NCI-H446 treated with DMSO at 0.1 percent for 48 hours (cell line): ENCODE measurements at places on chromosomes 3 and 15.
A peak's percentile ranks its signal among the peaks of the same experiment; 100 is the strongest.

DNA sequence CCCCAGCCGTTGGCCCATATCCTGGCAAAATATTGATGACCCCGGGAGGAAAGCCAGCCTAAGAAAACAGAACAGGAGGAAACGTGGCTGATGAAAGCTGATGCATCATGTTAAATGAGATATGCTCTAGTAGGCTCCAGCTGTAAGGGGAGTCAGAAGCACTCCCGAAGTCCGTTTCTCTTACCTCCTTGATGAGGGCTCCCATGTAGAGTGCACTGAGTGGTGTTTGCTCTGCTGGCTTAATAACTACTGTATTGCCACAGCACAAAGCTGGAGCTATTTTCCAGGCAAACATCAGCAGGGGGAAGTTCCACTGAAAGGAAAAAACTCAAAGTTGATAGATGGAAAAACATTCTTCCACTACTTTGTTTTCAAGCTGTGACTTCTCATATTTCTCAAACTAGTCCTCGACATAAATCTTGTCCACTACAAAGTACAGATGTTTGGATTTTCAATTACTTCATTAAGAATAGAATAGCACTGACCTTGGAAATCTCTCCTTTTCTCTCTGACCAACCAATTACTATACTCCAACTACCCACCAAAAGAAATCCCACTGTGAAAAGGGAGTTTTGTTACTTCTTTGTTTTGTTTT, 72.7 kb downstream of the ALDH1A2 start:
- DNase-seq, result no peak

- no peak for DNase-seq
Observed at GRCh38 chr3:14885307-14885706, 62.1 kb upstream of the NR2C2 start.

DNA sequence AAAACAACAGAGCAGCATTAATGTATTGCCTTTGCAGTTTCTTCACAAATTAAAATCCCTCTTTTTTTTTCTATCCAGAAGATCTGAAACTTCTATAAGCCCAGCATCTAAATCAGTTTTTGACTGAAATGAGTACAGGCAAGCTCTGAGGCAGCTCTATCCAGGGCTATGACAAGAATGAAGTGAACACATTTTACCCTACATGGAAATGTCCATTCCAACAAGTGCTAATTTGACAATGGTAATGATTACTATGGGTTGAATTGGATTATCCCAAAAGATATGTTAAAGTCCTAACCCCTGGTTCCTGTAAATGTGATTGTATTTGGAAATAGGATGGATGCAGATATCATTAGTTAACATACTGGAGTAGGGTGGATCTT, 115.7 kb downstream of the RPL22L1 start:
- DNase-seq, result no peak

- DNase-seq, result no peak
Observed at GRCh38 chr3:119258915-119259314, 18.2 kb upstream of the B4GALT4 start.

DNA sequence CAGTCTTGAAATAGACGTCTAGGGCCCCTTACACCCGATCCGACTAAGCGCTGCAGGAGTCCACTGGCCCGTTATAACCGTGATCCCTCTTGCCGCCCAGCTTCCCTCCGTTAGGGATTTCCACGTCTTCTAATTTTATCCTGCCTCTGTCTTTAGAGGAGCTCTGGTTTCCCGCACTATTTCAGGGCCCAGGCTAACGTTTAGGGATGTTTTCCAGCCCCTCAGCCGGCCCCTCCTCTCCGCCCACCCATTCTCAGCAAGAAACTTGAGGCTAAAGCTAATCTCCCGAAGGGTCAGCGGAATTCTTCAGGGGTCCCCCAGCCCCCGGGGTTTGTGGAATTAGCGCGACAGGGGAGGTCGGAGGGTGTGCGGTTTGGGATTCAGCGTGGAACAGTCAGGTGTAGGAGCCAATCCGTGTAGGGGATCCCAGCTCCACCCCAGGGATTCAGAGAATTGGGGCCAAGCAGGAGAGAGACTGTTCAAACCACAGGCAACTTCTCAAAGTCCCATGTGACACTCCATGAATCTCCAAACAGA, 1.6 kb downstream of the PTX3 start:
- peak; percentile 50 for DNase-seq

DNA sequence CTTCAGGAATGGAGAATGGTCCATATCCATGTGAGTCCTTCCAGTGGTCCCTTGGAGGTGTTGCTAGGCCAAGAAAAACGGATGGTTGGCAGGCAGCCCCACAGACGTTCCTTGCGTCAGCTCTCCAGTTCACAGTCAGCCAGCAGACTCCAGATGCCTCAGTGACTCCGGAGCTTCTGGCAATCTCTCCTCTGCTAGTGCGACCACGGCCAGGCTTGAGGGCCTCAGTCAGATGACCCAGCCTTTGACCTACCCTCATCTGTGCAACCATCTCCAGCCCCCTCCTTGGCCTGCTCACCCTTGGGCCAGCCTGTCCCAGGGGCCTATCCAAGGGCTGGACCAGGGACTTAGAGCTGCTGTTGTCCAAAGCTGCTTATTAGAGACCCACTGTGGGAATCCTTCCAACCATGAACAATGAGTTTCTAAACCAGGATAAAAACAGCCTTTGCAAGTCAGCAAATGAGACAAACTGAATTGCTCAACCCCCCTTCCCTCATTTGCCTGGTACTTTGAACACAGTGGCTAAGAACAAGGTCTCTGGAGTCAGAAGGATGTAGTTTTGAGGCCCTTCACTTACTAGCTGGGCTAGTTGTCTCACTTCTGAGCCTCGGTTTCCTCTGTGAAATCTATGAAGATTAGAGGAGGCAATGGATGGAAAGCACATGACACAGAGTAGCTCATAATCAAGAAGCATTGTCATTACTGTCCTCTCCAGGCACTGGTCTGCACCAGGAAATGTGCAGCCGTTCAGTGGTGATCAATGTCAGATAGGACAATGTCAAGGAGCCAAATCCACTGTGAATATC, 44.8 kb downstream of the ANP32A start:
- peak; percentile 59 for DNase-seq
